ENCODE measurements at places on chromosomes 2 and 18.

DNA sequence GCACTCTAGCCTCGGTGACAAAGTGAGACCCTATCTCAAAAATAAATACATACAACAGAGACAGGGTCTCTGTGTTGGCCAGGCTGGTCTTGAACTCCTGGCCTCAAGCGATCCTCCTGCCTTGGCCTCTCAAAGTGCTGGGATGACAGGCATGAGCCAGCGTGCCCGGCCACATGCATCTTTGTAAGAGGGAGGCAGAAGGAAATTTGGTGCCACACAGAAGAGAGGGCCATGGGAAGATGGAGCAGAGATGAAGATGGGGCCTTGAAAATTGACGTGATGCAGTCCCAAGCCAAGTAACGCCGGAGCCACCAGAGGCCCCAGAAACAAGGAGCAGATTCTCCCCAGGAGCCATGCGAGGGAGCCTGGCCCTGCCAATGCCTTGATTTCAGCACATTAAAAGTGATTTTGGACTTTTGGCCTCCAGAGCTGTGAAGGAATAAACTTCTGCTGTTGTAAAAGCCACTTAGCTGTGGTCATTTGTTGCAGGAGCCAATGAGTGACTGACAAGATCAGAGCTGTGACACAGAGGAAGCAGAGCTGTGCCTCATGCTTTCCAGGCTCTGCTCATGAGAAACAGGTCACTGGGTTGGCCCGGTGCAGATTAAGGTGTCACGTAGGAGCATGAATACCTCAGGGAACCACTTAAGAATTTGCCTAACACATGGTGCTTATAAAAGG, 2.7 kb upstream of the SLC66A2 start:
- DNase-seq = no peak

- no peak for DNase-seq
Measured at GRCh38 chr2:200454927-200455801, 54.7 kb downstream of the KCTD18 start.

DNA sequence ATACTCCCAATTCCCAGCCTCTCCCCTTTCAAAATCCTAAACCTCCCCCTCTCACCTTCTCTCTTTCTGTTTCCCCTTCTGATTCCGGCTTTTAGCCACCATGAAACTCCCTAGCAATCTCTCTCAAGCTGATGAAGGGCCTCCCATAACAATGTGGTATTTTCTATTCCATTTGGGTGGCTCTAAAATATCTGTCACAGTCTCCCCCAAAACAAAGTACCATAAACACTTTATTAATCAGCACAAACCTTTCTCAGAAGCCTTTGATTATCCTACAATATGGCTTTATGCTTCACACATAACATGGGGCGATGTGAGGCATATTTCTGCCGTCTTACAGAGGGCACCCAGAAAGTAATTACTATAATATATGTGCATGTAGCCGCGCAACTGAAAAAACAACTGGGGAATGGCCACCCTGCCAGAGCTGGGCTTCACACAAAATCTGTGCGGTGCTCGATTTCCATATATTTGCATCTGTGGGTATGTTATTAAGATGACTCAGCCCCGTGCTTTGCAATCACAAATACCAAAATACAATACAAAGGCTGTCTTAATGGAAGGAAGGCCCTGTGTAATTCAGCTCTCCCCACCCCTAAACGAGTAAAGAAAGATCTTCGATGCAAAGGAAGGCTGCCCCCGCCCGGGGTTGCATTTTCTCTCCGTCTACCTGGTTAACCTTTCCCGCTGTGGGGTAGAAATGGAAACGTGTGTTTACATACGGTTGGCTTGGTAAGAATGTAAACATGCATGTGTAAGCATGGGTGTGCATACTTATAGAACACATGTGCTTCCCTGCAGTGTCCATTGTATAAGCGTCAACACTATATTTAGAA, 81.4 kb downstream of the CELF4 start:
- DNase-seq = no peak

GRCh38 chr2:222088561-222088960, 210.2 kb downstream of the PAX3 start:
- DNase-seq = no peak

GRCh38 chr2:163347982-163348856, 387.6 kb downstream of the FIGN start:
- no peak for DNase-seq

- no peak for DNase-seq
Measured at GRCh38 chr2:160298960-160299359, 98.9 kb upstream of the ITGB6 start.

DNA sequence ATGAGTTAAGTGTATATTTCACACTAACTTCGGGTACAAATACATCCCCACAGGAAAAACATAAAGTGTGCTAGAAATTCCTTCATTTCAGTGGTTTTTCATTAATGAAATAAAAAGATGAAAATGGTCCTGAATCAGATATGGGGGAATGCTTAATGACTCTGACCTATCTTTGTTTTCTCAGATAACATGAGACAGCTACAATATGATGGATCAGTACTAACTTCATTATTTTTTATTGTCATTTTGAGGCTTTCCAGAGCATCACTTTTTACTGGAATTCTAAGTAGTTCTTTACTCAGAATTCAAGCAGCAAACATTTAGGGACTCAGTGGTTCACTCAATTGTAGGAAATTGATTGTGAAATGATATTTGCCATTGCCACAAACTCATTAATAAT, 2.8 kb downstream of the SYT4 start:
- DNase-seq = no peak

DNA sequence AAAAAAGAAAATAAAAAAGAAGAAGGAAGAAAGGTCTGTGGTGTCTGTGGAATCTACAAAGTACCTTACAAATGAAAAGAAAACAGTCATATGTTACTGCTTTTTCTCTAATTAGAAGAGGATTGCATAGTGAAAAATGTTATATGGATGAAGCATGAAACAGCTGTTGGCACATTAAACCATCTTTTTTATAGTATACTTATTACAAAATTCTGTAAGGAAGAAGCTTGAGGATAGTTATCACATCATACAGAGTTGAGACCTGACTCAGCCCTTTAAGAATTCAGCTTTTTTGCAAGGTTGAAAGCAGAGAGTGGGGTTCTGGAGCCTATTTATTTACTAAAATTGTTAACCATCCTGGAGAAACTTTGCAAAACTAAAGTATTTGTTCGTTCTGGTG, 222.7 kb downstream of the PHLPP1 start:
- DNase-seq = no peak

GRCh38 chr2:215507136-215507535, 71.3 kb upstream of the FN1 start:
- DNase-seq = no peak

DNA sequence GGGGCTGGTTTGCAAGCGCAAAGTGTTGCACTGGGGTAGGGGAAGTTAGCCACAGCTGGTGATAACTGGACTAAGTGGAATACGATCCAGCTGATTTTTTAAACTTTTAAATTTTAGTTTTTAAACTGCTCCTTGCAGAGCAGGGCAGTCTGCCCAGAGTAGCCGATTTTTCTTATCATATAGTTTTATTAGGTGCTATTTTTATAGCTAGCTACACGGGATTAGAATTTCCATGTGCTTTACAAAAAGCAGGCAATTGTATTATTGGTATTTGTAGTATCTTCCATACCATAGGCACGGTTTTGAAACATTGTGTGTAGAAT, 9.6 kb downstream of the CPLX4 start:
- no peak for DNase-seq

DNA sequence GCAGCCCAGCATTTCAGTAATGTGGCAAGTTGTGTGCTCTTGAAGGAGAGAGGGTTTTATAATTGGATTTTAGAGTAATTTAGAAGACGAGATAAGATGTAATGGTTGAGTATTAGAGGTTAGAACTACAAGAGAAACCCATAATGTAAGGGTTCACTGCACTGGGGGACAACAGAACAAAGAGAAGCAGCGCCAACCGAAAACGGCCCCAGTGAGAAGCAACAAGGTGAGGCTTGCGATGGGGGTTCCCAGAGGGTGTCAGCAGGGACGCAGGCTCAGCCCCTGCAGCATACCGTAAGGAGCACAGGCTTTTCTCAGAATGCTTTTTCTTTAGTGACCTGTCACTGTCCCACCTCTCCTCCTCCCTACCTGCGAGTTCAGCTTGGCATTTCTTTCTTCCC, 183.9 kb upstream of the ETAA1 start:
- no peak for DNase-seq

DNA sequence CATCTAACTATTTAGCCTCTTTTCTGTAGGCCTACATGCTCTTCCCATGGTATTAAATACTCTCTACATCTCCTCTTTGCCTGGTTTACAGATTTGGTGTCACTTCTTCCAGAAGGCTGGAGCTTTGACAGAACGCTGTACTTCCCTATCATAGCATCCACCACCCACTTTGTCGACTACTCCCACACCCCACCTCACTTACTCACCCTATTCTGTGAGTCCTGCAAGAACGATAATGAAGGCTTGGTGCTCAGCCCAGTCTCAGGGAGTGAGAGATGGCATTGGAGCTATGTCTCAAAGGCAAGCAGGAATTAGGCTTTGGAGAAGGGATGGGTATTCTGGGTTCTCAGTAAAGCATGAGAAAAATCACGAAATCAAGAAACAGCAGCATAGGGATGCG, 20.3 kb upstream of the KDM3A start:
- DNase-seq = no peak

GRCh38 chr2:95059656-95060370, 34.3 kb downstream of the MAL start:
- DNase-seq = no peak

DNA sequence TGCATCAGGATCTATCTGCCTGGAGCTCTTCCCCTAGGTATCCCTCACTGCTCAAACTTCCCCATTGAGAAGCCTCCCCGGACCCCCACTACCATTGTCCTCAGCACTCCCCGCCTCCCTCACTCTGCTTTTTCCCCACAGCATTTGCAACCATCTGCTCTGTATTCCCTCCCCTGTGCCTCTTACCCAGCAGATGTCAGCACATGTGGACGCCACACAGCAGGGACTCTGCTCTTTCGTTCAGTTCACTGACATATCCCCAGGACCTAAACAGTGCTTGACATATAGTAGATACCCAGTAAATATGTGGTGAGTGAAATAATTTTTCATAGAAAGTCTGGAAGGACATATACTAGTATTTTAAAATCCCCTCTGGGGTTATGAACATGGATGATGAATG, 101.1 kb downstream of the TMEM247 start:
- DNase-seq = no peak

DNA sequence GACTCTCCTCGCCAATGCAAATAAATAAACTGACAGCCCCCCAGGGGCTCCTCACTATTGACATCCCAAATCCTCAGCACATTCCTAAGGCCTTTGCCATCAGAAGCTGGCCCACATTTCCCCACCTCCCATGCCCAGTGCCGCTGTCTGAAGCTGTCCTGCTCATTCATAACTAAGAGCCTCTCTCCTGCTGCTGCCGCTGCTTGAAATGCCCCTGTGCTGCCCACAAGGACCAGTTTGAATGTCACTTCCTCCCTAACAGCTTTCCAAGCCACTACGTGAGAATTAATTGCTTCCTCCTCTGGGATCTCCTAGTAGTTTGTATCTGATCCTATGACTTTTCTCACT, 151.6 kb upstream of the CAPN13 start:
- no peak for DNase-seq

DNA sequence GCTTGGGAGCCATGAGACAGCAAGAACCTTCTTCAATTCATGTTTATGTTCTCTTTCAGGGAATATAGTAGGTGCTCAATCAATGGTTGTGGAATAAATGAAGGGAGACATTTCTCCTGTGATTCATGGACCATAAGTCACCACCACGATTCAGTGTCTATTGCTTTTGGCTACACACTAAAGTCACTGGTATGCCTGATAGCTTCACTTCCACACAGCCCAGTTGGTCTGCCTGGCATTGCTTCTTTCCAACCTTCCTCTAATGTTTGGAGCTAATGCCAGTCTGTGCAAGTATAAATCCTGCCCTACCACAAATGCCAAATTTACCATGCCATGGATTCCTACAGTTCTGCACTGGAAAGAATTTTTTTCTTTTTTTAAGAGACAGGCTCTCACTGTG, 1.3 kb upstream of the CXCR1 start:
- no peak for DNase-seq

DNA sequence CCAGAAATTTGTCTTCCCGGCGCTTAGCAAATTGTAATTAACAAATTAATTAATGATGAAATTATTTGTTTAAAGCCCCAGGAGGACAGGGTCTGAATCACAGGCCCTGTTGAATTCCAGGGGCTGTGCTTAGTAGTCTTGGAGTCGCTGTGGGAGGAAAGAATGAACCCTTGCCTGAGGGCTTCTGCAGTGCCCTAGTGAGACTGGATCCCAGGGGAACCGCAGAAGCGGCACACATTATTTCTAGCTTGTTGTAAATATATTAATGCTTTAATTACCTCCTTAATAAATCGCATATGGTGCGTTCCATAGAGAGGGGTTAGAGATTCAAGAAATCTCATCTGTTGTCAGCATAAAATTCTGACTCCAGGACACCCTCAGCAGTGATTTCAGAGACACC, 235.4 kb downstream of the CELF4 start:
- DNase-seq = no peak

- DNase-seq = no peak
Measured at GRCh38 chr2:130834091-130834930, 2.4 kb upstream of the ARHGEF4 start.

DNA sequence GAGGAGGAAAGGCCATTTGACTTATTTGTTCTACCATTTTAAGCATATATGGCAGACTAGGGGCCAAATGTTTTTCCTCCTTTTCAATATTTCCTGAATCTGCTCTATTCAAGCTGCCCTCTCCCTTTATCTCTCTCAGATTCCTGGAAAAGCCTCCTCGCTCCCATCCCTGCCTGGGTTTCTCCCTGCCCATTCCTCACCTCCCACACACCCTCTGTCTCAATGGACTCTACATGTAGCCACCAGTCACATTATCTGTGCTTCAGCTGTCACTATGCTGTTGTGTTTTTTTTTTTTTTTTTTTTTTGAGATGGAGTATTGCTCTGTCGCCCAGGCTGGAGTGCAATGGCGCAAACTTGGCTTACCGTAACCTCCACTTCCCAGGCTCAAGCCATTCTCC, 22.9 kb downstream of the TYMS start:
- DNase-seq = no peak
